ENCODE measurements at places on chromosomes 4 and X.

DNA sequence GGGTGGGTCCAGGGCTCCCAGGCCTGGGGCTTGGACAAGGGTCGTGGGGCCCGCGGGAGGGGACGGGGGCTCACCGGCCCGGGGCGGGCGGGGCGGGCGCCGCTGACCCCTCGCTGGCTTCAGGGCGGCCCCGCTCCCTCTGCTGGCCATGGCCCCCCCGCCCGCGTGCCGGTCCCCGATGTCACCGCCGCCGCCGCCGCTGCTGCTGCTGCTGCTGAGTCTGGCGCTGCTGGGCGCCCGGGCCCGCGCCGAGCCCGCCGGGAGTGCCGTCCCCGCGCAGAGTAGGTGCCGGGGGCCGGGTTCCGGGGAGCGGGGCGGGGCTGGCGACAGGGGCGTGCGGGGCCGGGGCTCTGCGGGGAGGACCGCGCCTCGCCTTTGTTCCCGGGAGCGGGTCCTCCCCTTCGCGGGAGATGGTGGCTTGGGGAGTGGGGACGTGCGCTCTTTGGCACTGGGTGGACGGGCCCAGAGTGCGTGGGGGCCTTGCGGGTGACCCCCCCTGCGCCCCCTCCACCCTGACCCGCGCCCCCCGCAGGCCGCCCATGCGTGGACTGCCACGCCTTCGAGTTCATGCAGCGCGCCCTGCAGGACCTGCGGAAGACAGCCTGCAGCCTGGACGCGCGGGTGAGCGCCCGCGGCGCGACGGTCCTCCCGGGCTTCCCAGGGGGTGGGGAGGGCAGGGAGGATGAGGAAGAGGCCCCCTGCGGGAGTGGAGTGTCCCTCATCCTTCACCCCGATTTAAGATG lies 16.8 kb upstream of the NAT8L start:
- DNase-seq = peak; percentile 56

GRCh38 chr4:19689511-19689910 lies 562.2 kb upstream of the SLIT2 start:
- DNase-seq = no peak

DNA sequence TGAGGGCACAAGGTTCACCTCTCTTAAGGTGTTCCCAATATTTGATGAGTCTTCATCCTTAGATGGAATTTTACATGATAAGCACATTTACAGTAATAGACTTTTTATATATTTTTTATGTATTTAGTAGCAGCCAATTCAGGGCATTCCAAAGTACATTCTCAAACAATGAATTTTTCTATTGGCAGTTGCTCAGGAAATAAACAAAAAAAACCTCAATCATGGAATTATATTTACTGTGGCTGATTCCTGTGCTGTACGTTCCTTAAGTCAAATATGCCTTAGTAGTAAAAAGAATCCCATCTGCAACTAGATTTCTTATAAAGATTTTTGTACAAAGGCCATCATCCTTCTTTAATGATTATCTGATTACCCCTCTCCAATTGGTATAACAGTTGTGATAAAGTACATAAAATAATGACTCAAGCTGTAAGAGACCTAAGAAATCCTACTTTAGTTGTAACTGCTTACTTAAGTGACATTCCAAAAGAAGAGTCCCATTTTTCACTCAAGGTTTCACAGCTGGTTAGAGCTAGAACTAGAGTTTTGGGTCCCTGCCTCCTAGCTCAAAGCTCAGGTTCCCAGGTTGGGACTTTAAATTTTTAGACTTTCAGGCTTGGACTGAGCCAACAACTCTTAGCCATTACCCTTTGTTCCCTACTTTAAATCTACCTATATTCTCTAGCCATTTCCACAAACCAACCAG lies 152.7 kb downstream of the FHIP1A start:
- no peak for DNase-seq

DNA sequence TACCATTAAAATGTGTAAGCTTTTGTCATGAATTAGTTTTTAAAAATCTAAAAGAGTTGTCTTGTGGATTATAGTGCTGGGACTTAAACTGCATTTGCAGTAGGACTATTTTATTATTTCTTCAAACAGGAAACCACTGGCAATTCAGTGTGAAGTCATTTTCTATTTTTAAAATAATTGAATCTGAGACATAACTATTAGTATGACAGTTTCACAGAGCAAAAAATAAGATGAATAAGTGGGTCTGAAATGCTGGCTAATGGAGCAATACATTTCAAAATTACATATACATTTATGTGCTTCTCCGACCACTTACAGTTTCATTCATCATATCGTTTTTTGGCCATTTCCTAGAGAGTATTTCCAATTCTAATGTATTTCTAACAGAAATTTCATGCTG lies 75.3 kb upstream of the RAPGEF2 start:
- DNase-seq = no peak

GRCh38 chr4:55793479-55793878 lies 26.1 kb upstream of the EXOC1L start:
- DNase-seq = no peak

DNA sequence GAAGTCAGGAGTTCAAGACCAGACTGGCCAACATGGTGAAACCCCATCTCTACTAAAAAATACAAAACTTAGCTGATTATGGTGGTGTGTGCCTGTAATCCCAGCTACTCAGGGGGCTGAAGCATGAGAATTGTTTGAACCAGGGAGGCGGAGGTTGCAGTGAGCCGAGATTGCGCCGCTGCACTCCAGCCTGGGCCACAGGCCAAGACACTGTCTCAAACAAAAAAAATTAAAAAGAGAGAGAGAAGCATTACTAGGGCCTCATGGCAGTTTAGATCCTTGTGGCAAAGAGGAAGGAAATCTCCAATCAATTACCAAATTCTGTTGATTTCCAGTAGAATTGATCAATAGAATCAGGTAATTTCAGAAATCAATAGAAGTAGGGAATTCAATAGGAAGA lies 16.8 kb upstream of the SLC34A2 start:
- DNase-seq = no peak

DNA sequence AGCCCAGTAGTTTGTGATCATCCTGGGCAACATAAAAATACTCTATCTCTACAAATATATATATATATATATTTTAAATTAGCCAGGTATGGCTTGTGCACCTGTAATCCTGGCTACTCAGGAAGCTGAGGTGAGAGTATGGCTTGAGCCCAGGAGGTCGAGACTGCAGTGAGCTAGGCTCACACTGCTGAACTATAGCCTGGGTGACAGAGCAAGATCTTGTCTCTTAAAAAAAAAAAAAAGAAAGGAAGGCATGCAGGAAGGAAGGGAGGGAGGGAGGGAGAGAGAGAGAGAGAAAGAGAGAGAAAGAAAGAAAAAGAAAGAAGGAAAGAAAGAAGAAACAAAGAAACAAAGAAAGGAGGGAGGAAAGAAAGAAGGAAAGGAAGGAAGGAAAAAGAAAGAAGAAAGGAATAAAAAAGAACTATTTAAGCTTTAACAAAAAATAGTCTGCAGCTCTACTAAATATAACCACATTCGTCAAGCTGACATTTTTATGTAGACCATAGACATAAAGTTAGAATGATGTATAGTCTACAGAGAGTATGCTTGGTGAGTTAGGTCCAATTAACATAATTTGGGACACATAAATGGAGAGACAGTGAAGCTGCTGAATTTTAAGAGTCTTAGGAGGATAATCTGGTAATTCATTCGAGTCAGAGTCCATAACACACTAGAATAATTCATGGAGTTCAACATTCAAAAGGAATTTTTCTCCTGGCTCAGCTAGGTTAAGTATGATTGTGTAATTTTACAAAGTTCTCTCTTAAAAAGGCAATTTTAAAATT lies 111.9 kb downstream of the GLRA3 start:
- DNase-seq = no peak

DNA sequence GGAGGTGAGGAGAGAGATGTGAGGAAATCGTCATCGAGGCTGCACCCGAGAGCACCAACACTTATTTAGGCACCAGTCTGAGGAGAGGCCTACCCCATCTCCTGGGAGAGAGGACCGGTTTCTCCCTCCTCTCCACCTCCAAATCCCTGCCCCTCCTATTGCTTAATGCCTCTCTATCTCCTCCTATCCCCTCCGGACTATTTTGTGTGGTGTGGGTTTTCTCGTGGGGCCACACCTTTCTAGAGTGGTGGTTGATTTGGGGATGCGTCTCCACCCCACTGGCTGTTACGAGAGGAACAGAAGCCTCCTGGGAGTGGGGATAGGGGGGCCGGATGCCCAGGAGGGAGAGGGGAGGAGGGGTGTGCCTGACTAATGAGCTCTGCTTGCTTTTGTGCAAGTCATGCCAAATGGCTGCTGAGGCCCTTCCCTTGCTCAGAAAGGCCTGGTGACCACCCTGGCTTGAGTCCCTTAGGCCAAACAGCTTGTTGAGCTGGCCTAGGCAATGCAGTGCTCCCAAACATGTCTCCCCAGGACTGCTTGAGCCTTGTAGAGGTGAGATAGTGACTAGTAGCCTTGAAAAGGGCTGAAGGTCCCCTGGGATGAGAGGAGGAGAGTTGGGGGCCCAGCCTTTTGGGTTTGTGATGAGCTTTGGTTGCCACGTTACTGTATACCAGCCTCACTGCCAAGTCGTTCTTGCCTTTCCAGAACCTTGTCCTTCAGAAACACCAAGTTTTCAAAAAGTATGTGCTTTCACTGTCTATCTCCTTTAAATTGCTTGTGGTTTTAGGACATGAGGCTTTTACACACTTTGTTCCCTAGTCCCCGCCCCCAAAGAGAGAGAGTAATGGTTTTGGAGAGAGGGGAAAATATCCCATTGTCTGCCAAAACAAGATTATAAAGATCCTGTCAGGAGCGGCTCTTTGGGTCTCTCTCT lies 1.2 kb downstream of the MSN start:
- DNase-seq = peak; percentile 71

- DNase-seq = no peak
These were observed 57.8 kb upstream of the PLAC1 start for GRCh38 chrX:134715930-134716619.

GRCh38 chr4:122764071-122764820 lies 31.7 kb downstream of the BBS12 start:
- DNase-seq = no peak

DNA sequence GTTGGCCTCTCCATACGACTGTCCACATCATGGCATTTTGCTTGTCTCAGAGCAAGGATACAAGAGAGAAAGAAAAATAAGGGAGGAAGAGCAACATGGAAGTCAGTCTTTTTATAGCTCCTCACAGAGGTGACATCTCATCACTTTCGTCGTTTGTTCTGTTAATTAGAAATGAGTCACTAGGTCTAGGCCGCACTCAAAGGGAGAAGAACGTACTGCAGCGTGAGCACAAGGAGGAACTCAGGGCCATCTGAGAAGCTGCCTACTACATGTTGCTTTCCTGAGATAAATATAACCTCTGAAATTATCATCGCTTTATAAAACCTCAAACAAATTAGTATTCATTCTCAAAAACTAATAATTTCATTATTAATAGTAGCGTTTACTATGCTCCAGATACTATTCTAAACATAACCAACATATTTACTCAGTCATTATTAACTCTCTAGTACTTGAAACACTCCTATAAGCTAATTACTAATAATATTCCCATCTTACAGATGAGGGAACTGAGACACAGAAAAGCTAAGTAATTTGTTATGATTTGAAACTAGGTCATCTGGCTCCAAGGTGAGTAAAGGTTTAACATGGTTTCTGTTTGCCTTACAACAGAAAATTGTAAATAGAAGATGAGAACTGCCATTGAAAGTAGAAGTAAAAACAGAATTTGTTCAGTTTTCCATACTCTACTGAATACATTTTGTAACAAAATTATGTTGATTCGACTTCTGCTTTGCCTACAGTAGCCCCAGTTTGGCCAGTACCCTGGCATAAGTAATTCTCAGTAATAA lies 213.2 kb upstream of the UGT8 start:
- no peak for DNase-seq

- no peak for DNase-seq
These were observed 93.0 kb downstream of the ZXDA start for GRCh38 chrX:57817302-57817701.

DNA sequence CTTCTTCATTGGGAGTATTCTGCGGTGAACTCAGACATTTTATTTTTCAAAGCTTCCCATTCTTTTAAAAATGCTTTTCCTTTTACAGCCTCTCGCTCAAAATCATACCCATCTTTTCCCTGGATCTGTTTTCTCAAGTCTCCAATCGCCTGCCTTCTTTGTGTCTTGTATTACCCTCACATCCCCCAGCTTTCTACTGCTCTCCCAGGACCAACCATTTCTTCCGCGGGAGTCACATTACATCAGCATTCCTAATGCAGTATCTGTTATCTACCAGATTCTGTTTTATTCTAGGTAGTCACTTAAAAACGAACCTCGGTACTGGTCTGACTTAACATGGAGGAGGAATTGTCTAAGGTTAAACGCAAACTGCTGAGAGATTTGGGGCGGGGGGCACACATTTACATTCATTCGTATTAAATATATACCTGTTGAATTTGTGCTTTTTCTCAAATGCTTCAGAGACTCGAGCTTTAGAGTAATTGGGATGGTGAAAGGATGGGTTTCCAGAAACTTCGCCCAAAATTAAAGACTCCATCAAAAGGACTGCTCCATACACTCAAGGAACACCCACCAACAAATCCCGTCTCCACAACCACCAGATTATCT lies 493 bp upstream of the UCHL1 start:
- no peak for DNase-seq

DNA sequence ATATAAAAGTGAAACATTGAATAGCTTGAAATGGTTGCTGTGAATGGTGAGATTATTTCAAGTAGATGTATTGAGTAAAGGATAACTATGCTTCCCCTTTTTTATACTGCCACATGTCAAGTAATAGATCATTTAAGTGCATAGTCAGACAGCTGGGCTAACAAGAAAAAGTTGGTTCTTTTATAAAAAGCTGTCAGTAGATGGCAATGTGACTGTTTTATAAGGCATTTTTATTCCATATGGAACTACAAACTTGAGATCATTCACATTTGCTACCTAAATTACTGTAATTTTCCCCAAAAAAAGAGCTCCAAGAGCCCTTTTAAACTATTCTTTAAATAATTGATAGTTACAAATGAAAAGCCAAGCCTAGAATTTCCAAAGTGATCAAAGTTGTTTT lies 831.0 kb downstream of the C4orf33 start:
- DNase-seq = no peak

DNA sequence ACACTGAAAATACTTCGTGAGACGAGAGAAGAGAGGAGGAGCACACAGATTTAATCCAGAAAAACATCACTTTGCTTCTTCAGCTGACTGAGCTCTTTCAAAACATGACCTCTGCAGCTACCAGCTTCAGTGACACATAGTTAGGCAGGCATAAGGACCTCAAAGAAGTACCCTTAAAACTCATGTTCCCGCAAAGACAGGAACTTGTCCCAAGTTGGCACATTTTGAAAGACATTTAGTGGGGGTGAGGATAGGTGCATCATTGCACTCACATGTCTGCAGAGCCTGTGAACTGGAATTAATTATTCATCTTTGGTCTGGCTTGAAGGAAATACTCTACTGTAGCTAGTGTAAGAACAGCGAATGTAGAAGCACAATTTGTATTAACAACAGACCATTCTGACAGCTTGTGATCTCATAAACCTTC lies 221.8 kb downstream of the MGST2 start:
- no peak for DNase-seq
